ENCODE measurements at places on chromosomes 2 and 18.

DNA sequence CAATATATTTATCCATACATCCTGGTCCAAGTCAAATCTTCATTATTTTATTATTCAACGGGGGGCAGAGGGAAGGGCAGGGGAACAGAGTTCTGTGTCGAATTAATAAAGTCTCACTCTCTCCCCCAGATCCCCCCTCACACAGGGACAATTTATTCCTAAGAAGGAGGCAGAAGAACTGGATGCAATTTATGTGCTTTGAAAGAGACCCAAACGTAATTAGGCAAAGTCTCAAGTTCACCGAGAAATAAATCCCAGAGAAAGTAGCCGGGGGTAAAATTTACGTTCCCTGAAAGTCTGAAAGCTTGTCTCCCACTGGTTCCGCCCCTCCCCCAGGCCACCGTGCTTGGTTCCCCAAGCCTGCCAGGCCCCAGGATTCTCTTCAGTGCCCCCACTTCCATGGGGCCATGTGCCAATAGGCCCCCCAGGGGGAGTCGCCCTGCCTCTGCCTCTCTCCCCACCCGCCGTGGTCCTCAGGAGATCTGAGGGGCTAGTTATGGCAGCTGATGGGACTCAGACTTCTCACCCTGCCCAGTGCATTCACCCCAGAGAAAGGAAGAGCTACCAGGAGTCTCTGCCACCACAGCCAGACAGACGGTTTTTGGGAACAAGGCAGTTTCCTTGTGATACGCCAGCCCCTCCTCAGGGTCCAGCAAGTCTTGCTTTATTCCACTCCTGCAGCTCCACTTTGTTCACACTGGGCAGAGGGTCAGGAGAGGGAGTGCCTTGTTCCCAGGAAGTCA, 215.5 kb downstream of the CYP26B1 start:
- ATAC-seq, result no peak

- no peak for ATAC-seq
Observed at GRCh38 chr2:170148161-170148560, 29.8 kb upstream of the MYO3B start.

DNA sequence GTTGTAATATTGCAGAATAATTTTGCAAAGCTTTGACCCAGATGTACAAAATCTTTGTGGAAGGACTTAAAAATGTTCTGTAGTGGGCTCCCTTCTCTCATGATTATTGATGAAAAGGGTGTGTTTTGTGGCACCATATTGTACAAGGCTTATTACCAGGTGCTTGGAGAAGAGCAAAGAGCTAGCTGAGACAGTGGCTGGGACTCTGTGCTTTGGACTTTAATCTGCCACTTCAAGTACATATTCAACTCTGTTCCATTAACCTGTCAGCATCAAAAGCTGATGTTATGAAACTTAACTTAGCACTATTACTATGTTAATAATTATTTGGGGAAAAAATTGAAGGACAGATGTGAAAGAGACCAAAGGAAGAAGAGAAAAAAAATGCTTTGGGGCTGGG, 31.0 kb downstream of the CCDC195 start:
- no peak for ATAC-seq

DNA sequence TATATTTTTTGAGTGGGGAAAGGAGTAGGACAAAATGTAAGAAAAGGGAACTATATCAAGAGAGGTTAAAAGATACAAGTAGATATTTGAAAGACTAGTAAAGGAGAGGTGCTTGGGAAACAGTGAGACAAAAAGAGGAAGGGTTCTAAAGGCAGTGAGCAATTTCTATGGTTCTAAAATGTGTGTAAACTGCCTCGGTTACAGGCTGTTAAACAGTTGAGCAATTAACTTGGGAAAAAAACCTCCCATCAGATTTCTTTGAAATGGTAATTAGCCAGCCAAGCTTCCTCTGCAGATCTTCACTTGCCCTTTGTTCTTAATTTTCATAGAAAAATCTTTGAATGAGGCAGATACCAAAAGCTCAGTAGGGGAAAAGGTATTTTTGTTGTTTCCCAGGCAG, 238.7 kb upstream of the KCNH7 start:
- no peak for ATAC-seq

DNA sequence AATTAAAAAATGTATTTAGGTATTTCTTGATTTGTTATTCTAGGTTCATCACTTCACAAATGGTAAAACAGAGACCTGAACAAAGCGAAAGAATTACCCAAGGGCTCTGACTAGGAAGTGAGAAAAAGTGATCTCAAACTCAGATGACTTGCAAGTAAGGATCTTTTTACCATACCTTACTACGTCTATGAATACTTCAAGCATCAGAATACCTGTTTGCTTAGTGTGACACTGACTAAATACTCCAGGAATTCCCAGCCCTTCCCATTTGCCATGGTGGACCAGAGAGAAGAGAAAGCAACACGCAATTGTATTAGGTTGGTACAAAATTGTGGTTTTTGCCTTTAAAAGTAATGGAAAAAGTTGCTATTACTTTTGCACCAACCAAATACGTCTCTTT, 35.8 kb upstream of the FIGN start:
- no peak for ATAC-seq

- no peak for ATAC-seq
Observed at GRCh38 chr2:156476021-156476849, 40.1 kb downstream of the GPD2 start.

- ATAC-seq, result no peak
Observed at GRCh38 chr18:68121308-68121707, 593.6 kb downstream of the TMX3 start.

- no peak for ATAC-seq
Observed at GRCh38 chr2:119278946-119279345, 55.3 kb downstream of the STEAP3 start.

GRCh38 chr2:186044761-186045160, 306.2 kb downstream of the FSIP2 start:
- peak; percentile 71 for ATAC-seq

GRCh38 chr18:79493801-79494211, 98.1 kb downstream of the NFATC1 start:
- ATAC-seq, result no peak

- ATAC-seq, result no peak
Observed at GRCh38 chr18:77062518-77063003, 70.0 kb downstream of the MBP start.
